ENCODE measurements at places on chromosomes 2 and 18.

- peak; percentile 68 for ATAC-seq
Observed at GRCh38 chr2:105775809-105776559, 31.3 kb downstream of the NCK2 start.

DNA sequence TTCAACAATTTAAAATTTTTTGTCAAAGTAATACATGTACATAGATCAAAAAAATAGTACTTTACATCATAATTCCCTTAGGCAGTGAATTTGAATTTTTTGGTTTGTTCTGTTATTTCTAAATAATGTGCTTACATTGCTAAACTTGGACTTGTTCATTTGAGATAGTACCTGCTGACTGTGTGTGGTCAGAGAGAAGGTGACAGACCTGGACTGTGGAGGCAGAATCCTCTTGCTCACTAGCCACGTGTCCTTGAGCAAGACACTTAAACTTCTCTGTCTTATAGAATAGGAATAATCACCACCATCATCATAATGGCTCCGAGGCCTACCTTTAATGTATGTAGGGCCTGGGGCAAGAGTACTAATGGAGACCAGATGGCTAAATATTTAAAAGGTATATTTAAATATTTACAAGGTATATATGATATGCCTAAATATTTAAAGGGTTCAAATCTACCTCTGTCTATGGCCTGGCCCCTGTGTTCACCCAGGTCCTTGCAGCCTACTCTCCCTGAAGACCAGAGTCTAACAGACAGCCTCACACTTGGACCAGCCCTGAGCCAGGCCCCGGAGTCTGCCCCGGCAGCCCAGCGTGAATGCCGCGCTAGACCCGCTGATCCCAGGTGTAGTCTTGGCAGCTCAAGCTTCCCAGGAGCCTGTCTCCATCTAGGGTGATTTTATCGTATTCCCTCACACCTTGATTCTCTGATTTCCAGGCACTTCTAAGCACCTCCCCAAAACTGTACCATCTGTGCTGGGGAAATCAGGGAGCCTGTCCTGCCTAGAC is 33.5 kb downstream of the ZNF532 start:
- no peak for ATAC-seq

DNA sequence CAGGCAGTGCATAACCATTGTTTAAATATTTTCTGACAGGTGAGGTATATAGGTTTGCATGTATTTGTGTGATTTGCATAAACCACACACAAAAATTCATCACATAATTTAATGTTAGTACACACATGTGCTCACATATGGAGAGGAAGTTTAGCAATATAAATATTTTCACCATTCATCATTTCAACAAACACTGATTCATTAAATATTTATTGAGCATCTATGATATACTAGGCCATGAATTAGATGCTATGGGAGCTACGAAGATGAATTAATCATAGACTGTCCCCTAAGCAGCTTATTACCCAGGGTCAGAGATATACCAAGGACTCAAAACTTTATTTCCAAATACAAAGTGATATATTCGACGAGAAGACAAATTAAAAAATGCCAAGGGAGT is 311.6 kb upstream of the PIK3C3 start:
- ATAC-seq = no peak

DNA sequence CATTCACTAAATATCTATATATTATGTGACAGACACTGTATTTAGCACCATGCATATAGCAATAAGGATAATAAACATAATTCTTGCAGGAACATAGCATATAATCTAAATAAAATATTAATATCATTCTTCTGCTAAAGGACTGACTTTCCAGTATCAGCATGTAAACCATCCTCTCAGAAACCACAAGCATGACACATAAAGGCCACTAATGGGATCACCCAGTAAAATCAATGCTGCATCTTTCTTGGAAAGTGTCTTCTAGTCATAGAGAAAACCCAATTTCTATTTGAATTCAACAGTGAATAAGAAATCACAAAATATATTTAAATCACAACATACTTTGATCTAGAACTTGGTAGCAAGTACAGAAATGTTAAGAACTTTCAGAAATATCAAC is 5.8 kb upstream of the LRP1B start:
- no peak for ATAC-seq

DNA sequence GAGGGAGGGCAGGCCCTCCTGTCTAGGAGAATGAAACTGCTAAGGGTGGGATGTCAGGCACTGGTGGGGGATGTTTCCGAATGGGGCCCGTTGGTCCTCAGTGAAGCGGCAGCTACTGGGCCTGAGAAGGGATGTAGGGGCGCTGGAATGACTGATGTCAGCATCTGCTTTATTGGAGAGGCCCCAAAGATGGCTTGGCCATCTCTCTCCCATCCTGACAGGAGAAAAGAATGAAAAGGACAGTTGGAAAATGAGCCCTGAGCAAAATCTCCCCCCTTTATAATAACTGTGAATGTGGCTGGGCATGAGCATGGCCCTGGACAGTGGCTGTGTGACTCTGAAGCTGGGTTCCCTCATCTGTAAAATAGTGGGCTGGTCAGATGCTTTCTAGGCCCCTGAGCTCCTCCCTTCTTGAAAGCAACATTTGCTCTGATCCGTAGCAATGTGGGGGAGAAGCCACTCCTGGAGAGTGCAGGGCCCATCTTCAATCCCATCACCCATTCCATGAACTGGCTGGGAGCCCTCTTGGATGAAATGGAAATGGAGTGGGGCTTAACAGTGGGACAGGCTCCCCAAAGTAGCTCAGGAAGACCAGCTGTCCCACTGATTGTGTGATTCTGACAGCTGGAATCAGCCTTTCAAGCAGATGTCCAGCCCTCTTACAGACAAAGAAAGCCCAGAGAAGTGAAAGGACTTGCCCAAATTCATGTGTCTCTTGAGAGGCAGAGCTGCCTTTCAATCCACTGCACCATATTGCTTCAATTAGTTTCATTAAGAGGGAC is 232.7 kb upstream of the SMAD2 start:
- ATAC-seq = no peak

DNA sequence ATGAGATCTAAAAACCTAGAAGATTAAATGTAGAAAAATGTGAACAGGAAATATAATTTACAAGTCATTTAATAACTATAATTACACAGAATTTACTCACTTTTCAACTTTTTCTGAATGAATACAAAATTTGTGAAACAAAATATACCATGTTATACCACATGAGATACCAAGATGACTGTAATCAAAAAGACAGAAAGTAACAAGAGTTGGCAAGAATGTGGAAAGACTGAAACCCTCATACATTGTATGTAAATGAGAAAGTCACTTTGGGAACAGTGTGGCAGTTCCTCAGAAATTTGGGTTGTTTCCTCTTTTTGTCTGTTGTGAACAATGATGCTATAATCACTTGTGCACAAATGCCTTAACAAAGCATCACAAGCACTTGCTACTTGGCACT is 145.4 kb upstream of the ZNF804A start:
- no peak for ATAC-seq

DNA sequence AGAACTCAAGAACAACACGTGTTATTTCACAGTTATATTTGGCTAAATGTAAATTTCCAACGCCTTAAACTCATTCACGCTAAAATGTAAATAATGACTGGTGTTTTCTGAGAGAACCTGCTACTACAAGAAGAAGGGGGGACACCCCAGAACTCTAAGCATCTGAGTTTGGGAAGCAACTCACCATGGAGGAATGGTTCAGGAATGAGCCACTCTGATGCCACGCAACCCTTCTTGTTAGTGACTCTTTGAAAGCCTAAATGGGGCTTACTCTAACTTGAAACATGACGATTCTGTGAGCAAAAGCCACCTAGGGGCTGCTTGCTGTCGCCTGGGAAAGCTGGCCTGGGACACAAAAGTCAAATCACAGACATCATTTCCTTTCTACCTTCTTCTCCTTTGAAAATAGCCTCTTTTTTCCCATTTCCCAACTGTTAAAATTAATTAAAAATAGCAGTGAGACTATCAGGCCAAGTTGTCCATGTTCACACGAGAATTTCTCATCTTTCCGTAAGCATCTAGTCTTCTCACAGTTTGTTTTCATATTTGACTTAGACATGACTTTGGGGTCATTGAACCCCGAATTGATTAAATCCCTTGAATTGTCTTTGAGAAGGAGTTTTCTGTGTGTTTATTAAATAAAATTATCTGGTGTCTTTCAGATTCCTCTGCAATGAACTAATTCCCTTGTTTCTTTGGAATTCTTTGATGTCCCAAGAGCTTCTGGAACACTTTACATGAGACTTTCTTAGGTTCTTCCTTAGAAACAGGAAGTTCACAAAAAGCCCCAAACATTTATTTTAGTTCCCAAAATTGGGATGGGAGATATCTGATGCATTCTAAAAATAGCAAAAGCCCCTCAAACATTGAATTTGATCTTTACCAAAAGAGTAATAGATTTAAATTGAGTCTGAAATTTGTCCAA is 75.5 kb upstream of the CABLES1 start:
- ATAC-seq = no peak

DNA sequence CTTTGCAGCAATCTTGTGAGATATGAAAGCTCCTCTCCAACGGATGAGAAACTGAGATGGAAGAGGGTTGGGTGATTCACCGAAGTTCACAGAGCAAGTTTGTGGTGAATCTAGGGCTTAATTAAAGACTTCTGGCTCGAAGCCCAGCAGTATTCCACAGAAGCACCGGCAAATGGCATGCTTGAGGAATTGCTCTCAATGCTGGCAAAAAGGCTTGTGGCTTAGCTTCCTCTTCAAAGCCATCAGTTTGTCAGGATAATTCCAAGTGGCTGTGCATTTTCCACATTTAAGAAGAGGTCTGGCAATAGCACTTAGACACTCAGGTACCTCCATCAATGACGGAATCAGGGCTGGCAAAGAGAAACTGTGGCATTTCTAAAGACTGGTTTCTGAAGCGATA is 98.7 kb upstream of the SLC66A3 start:
- no peak for ATAC-seq

- ATAC-seq = no peak
Observed at GRCh38 chr18:55547705-55548056, 40.3 kb downstream of the TCF4 start.

GRCh38 chr2:196984903-196985302 is 58.4 kb upstream of the PGAP1 start:
- ATAC-seq = no peak

DNA sequence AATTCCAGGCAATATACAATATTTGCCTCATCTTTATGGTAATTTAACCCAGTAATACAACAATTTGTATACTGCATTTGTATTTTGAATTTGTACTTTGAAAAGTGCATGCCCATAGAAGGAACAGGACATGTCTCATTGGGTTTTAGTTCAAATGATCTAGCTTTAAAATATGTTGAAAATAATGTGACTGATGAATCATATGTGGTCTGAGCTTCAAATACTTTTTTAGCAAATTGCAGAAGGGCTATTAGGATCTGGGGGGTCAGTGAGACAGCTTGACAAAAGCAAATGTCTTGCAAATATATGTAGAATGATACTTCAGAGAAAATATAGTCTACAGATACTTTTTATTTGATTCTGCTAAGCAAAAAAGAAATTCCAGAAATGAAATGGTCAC is 248.9 kb downstream of the DCC start:
- ATAC-seq = no peak

DNA sequence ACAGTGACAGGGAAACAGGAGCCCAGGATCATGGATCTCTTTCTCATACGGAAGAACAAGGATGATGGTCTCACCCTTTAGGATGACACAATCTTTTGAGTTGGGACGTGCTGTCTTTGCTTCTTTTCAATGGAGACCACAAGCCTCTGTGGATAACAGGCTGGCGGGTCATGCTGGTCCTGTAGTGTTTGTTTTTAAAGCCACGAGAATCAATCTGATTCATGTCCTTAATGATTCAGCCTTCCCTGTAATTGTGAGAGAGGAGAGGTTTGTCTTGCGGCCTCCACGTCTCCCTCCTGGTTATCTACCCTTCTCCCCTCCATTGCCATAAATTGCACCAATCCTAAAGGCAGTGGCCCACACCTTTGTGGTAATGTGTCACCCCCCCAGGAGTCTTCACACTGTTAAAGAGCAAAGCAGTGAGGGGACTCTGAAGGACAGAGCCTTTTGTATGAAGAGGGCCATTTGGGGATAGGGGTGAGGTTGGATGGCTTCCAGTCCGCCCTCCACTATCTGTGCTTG is 87.7 kb upstream of the TGFA start:
- peak; percentile 87 for ATAC-seq

GRCh38 chr18:58095222-58095621 is 51.2 kb downstream of the NEDD4L start:
- no peak for ATAC-seq

DNA sequence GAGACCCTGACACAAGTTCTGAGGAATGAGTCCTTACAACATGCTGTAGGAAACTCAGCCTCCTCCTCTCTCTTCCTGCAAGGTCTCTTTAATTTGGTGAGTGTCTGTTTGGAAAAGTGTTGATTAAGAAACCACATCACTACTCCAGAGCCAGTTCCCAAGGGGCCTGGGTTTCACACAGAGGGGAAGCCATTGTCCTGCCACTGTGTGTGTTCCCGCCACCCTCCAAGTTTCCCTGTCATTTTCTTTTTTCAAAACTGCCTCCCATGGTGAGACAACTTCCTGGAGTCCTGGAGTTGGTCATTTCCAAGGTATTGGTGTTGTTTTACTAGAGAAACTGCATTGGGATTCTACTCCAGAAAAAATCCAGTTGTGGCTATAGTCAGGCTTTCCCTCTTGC is 232.0 kb upstream of the PARD3B start:
- no peak for ATAC-seq

GRCh38 chr2:119873350-119874315 is 113.9 kb downstream of the PTPN4 start:
- no peak for ATAC-seq

GRCh38 chr2:23399674-23400261 is 14.8 kb downstream of the KLHL29 start:
- peak; percentile 12 for ATAC-seq

- ATAC-seq = no peak
Observed at GRCh38 chr2:48165070-48165753, 258.9 kb upstream of the FBXO11 start.

DNA sequence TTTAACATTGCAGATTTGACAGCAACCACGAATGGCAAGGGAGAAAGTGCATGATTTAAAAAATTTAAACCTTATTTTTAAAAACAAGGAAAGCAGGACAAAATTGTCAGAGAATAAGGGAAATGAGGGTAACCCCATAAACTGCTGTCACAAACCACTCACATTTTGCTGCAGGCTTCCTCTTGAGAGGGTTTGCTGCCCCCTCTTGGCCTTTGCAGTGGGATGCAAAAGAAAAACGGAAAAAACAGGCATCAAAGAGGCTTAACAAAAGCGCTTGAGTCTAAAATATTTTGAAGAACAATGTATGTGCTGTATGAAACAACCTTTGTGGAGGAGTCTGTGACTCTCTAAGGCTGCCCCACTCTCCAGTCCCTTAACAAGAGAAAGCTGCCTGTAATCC is 91.6 kb downstream of the TMX3 start:
- no peak for ATAC-seq
